CD4-positive, alpha-beta T cell treated with Interleukin-6 at 100 ng/mL for 8 hours (primary cell): ENCODE measurements at places on chromosomes 2 and 18.
A peak's percentile ranks its signal among the peaks of the same experiment; 100 is the strongest.

DNA sequence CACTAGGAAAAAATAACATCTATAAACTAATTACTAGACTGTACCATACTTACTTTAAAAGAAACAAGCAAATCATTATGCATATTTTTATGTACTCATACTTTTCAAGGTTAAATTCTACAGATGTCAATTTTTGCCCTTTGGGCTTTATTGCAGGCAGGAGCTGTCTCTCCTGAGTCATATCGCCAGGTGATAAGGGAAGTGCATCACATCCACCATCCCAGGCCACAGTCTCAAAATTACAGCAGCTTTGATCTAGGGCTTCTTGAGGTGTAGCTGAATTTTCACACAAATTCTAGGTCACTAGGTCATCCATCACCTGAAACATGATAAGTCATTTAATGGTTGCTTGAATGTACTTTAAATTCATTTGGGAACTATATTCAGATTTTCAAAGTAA, 38.4 kb upstream of the FRZB start:
- no peak for DNase-seq

DNA sequence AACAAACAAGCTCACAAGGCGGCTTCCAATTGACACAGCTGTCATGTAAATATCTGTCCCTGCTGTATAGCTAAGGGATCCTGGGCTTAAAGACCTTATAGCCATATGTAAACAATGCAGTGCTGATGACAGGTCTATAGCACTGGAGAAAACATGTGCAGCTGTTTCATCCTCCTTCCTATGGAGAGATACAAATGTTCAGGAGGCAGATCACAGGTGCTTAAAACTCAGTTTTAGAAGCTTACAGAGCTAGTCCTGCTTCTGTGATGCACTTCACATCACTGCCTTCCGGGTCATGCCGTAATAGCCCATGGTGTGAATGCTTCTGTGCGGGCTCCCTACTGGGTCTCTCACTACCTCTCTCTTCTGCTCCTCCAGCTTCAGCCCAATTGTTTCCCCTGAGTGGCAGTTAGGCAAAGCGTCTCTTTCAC, 262.4 kb upstream of the CHST9 start:
- DNase-seq: no peak

DNA sequence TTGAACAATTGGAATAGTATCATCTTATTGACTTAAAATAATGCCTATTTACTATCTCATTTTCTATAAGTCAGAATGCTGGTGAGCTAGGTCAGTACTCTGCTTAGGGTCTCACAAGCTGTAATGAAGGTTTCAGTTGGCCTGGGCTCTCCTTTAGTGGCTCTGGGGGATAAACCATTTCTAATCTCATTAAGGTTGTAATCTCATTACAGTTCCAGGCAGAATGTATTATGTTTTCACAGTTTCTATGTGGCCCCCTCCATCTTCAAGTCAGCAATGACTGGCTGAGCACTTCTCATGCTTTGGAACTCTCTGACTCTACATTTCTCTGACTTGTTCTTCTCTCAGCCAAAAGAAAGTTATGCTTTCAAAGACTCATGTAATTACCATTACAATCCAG, 163.1 kb downstream of the CCDC178 start:
- DNase-seq: no peak

DNA sequence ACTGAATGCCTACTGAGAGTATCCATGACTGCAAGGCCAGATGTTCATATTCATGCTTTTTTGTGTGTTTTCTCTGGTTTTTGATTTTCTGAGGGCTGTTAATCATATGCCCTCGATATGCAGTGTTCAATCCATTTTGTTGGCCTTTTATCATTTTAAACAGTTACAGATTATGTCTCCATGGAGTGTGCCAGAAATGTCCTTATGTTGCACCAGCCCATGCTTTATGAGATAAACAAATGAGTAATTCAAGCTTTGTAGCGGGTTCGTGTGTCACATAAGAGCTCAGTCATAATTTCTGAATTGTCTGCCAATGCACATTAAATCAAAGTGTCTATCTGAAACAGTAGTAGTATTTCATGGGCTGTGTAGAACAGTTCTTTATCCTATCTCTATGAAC, 583.0 kb downstream of the THSD7B start:
- no peak for DNase-seq

DNA sequence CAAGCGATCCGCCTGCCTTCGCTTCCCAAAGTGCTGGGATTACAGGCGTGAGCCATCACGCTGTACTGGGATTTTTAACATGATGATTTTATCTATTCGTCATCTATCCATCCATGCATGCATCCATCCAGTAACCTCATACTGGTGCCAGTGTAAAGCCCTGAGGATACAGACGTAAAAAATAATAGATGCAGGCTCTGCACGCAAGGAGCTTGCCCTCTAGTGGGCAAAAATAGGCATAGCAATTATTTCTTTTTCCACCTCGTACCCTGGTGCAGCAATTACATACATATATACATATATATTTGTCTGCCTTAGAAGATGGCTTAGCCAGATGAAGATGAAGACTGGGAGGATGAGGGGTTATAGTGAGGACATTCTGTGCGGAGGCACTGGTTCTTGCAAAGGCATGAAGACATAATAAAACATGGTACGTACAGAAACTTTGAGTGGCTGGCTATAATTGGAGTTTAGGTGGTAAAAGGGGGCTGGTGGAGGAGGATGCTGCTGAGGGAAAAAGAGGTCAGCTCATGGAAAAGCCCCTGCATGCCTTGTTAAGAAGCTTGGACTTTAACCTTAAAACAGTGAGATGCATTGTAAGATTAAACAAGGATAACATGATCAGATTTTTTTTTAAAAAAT, 19.6 kb upstream of the RPIA start:
- peak; percentile 31 for DNase-seq

- DNase-seq: no peak
Observed at GRCh38 chr2:30709516-30709915, 97.7 kb downstream of the CAPN13 start.

- DNase-seq: no peak
Observed at GRCh38 chr2:127115471-127116199, 8.7 kb upstream of the BIN1 start.

GRCh38 chr2:18924886-18925285, 335.5 kb upstream of the NT5C1B start:
- no peak for DNase-seq

DNA sequence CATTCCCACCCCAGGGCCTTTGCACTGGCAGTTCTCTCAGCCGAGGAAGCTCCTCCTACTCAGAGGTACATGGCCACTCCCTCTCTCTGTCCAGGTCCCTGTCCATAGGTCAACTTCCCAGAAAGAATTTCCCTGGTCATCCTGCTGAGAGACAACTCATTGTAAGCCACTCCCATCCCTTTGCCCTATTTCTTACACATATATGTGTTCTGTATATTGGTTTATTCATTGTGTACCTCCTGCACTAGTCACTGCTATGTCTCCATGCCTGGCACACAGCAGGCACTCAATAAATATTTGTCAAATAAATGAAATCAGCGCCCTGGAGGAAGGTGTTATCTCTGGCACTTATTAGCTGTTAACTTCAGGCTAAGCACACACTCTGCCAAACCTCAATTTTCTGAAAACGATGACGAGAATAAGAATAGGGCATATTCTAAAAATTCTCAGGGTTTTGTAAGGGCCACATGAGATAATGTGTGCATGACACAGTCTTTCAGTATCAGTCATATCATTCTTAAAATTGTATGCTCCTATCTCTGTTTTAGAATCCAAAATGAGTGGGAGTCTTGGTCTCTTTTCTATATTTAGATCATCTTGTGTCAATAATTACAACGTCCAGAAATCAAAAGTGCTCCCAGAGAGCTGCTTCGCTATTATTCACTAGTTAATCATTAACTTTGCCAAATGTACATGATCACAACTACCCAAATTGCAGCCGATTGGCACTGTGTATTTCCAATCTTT, 198.0 kb downstream of the ALK start:
- DNase-seq: no peak

- no peak for DNase-seq
Observed at GRCh38 chr2:151522556-151522955, 112.9 kb downstream of the RIF1 start.

DNA sequence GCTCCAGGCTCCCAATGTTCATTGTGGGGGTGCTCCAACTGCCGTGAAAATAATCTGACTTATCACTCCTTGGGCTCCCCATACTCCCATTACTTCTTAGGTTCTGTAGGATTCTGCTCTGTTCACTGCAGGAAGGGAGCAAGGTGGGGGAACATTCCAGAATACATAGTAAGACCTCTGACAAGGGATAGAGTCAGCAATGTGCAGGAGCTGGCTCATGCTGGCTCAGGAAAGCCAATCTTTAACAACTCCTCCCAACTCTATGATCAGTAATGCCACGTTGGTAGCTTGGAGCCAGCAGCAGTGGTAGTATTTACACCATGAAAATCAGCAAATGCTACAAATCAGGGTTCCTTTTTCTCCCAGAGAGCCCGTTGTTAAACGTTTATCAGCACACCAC, 44.4 kb downstream of the FECH start:
- DNase-seq: no peak

GRCh38 chr2:85503168-85503850, 35.7 kb upstream of the MAT2A start:
- no peak for DNase-seq

DNA sequence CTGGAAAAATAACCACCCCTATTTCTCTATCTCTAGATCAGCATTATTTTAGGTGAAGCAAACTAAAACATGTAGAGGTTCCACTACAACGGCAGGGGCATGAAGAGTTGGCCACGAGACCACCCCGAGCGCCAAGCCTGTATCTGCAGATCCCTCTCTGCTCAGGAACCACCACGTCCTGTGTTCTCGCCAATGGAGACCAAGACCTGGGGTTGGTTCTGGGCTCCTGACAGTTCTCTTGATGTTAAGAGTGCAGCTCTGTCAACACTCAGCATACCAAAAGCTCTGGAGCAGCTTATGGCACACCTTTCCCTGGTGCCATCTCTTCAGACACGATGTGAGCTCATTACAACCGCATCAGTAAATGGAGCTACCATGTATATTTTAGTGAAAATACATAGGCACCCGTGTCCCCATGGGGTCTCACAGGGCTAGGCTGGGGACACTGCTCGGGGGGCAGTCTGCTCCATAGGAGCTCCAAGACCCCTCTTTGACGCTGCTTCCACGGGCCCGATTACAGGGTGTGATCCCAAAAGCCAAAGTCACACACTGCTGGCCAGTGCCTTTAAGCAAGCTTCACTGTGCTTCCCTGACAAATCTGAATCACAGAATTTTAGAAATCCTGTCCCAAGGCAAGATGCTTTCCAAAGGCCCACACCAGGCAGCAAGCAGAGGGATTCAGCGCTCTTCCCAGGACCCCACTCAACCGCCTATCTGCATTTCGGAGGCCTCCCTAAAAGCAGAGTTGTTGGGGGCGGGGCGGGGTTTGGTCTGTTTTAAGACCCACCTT, 72.2 kb downstream of the EMILIN2 start:
- no peak for DNase-seq
